ENCODE measurements at places on chromosomes 16 and 17.
A peak's percentile ranks its signal among the peaks of the same experiment; 100 is the strongest.

- DNase-seq, result no peak
These were observed 7.1 kb downstream of the GCGR start for GRCh38 chr17:81810892-81811704.

DNA sequence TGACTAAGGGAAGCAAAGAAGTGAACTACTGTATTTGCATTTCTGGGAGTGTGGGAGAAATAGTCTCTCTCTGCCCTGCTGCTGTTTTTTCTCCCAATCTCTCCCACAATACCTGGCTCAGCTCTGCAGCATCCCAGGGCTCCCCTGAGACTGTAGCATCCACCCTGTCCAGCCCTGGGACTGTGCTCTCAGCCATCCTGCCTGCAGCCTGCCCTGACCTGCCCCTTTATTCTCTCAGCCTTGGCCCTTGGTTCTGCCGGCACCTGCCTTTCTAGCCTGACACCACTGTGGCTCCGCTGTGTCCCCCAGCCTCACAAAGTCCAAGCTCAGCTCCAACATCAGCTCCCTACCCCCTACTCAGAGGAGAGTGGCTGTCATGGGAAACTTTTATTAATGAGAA, 1.9 kb downstream of the PDILT start:
- DNase-seq, result no peak

DNA sequence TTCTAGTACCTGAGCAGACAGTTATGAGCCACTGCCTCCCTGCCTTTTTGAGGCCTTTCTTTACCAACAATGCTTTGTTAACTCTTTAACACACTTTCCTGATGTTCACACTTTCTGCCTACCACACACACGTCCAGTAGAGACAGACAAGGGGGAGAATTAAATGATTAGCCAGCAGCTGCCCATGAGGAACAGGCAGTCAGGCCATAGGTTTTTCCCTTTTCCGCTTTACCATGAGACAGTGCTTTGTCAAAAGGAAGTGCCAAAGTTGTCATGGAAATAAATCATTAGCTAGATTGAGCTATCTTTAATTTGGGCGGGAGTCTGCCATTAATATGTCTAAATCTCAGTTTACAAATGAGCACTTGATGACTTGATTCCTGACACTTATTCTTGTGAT, 102.1 kb downstream of the PITPNC1 start:
- no peak for DNase-seq

DNA sequence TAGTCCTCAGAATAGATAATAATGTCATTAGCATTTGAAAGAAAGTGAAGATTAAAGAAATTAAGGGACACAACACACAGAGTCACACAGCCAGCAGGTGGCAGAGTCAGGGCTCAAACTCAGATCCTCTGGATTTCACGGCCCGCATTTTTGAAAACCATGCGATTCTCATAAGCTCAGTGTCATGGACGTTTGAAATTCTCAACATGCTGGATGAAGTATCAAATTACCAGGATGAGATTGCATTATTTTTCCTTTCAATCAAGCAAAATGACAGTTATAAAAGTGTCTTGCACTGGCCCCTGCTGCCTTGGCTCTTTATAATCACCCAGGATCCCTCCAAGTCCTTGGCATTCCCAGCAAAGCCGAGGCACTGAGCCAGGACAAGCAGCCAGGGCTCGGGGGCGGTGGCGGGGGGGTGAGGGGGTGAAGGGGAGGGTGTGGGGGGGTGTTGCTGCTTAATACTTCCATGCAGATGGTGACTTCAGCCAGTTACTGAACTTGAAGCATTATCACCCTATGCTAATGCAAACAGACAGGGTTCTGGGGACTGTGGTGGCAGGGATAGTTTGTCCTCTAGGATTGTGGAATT, 6.6 kb upstream of the BMERB1 start:
- peak; percentile 67 for DNase-seq

GRCh38 chr17:39174920-39175694, 9.1 kb upstream of the ARL5C start:
- DNase-seq, result peak; percentile 73

DNA sequence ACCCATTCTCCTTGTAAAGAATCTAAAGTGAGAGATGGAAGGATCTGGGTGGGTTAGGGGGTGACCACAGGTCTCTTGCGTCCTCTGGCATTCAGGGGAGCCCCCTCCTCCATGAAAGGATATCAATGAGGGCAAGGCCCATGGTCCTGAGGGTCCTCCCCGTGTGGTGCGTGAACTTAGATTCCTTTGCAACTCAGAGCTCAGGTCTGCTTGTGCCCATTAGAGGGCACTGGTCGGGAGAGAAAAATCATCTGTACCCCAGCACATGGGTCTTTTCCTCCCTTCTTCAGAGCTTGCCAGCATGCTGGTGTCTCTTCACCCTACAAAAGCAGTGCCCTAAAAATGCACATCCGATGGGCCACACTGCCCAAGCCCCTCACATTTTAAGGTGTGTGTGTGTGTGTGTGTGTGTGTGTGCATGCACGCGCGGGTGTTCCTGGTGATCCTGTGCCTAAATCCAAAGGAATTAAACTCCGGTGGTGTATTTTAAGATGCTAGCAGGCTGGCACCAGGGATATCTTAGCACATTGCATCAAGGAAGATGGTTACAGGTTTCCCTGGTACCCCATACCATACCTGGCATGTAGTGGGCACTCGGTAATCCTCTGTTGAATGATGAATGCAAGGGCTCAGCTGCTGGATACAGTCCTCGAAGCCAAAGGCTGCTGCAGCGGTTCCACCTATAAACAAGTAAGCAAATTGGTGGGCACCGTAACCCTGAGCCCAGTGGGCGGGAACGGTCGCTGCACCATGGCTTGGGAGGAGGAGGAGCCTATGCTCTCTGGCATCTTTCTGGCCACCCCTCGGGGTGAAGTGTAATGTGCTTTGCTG, 4.7 kb downstream of the C1QTNF1 start:
- DNase-seq, result no peak

GRCh38 chr17:32878211-32878610, 1.3 kb upstream of the MYO1D start:
- no peak for DNase-seq

GRCh38 chr17:67636834-67637520, 80.8 kb upstream of the NOL11 start:
- DNase-seq, result no peak

- DNase-seq, result no peak
These were observed 498 bp upstream of the PLEKHG4 start for GRCh38 chr16:67278773-67279295.

GRCh38 chr16:47016700-47017133, 43.2 kb upstream of the DNAJA2 start:
- DNase-seq, result no peak

GRCh38 chr17:76469991-76470739, 2.8 kb downstream of the AANAT start:
- no peak for DNase-seq

DNA sequence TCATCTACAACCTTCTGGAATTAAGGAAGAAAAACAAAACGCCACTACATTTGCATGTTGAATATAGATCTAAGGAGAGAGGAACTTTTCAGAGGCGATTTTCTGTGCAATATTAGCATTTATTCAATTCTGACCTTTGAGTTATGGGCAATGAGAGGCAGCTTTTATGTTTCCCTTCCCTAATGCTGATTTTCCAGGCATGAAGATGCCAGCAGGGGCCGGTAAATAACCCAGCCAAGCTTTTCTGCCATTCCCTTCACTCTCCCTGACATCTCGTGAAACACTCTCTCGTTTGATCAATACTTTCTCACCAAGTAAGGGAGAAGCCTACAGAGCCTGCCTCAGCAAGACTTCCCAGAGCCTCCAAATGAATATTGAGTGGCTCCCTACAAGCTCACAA, 470.5 kb upstream of the GOT2 start:
- DNase-seq, result no peak

GRCh38 chr17:29165800-29166506, 14.2 kb downstream of the MYO18A start:
- DNase-seq, result no peak

GRCh38 chr17:4766201-4766600, 5.5 kb upstream of the TM4SF5 start:
- no peak for DNase-seq

- no peak for DNase-seq
These were observed 2.1 kb downstream of the MT1X start for GRCh38 chr16:56684256-56684925.

DNA sequence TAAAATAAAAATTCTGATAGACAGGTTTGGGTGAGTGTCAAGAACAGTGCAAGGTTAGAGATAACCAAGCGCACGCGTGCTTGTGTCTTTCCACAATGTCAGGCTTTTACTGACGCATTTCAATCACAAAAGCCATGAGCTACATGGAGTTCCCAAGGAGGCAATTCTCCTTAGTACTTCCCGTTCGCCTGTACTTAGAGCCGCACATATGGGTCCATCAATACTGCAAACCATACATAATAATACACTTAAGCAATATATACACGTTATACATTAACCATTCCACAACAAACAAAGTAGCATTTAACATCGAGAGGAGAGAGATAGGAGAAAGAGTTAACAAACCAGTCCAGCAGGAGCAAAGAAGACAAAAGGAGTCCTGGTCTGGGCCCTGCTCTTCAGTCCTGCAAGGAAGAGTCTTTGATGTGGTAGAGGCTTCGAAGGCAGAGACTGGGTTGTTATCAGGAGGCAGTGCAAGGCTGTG, 11.9 kb upstream of the GPRC5C start:
- DNase-seq, result no peak

- DNase-seq, result no peak
These were observed 3.1 kb upstream of the PSMB10 start for GRCh38 chr16:67939507-67940445.

DNA sequence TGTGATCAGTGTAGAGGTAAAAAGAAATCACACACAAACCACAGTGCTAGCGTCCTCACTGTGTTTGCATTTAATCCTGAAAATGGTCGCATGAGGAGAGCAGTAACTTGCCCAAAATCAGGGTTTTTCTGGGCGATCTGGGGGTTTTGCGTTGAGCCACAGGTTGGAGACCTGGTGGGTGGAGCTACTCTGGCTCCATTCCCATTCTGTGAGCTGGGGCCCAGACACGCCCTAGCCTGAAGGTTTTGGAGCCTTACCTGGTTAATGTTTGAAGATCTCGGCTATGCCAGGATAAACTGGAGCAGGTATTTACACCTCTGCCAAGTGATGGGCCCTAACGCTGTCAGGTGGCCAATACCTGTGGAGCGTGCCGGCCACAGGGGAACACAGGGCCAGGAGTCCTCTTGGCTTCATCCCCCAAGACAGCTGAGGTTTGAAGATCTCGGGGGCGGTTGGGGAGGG, 48.4 kb downstream of the MPRIP start:
- no peak for DNase-seq

DNA sequence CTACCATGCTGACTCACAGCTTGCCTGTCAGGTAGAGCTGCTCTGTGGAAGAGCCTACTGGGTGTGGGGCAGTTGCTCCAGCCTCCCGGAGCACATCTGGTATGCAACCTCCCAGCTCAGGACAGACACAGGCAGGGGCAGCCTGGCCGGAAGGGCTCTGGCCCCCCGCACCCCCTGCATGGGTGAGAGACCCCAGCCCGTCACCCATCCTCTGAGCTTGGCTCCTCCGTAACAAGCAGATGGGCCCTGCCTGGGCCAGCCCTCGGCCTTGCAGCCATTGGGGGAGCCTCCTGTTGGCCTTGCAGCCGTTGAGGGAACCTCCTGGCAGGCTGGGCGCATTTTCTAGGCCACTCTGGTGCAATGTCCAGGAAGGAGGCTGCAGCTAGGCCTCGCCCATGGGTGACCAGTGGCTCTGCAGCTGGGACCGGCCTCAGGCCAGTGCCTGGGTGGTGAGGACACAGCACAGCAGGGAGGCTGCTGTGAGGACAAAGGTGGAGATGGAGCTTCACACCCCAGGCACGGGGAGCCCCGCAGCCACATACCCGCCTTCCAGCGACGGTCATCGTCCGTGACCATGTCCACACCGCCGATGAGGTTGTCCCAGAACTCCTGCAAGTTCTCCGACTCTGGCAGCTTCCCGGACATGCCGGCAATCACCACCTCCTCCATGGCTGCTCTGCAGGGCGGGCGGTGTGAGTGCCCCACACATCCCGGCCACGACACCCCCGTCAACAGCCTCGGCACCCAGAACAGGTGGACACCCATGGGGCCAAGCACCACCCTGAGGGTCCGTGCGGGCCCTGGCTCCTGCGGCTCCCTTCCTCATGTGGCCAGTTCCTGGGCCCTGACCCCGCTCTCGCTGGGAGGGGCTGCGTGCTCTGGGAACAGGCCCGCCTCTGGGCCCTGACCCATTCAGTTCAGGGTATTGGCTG, 2.0 kb downstream of the FASN start:
- DNase-seq, result peak; percentile 42

- DNase-seq, result no peak
These were observed 212.1 kb downstream of the MAF start for GRCh38 chr16:79388396-79388795.

DNA sequence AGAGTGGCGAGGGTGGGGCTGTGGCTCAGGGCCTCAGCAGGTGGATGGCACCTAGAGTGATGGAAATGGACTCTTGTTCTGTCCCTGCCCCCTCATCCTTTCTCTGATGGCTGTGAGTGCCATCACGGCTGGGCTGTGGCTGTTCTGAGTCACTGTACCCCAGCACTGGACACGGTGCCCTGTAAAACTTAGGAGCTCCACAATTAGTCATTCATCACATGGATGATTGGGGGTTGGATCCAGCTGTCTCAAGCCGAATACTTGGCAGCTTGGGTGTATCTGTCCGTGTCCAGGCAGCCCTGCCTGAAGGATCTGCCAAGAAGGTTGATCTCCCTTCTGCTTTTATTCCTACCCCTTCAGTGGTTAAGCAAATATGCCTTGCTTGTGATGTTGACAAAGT, 295.5 kb upstream of the EEF2KMT start:
- DNase-seq, result no peak

DNA sequence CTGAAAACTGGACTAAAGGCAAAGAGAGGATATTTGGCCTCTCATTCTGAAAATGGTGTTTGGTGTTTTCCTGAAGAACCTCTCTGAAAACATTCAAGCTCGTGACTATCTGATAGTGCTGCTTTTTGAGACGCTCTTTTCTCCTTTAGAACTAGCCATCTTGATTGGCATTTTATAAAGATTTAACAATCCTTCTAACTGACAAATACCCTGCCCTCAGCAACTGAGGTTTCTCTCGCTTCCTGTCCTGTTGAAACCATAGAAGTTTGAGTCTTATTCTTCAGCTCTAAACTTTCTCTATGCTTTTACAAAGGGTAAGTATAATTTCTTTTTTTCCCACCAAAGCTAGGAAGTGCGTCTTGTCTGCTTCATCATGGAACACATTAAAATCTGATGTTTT, 13.3 kb downstream of the CNEP1R1 start:
- no peak for DNase-seq

DNA sequence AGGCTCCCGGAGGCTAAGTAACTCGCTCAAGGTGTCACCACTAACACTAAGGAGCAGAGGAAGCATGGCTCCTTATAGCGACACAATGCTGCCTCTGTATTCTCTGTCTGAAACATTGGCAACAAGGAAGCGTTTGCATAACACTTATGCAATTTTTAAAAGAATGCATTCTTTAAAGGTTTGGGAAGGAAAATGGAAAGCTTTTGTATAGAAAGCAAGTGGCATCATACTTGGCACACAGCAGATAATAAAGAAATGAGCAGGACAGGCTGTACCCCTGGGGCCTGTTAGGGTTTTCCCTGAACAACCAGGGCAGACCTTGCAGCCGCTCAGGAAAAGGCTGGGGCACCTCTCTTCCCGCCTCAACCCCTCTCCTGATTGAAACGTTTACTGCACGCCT, 36.9 kb downstream of the PPL start:
- DNase-seq, result no peak

- no peak for DNase-seq
These were observed 3.0 kb downstream of the CDH11 start for GRCh38 chr16:65118871-65119270.

GRCh38 chr17:42456223-42457106, 2.2 kb upstream of the ATP6V0A1 start:
- DNase-seq, result no peak

GRCh38 chr17:62780951-62781350, 27.2 kb downstream of the MARCHF10 start:
- no peak for DNase-seq

- no peak for DNase-seq
These were observed 11.2 kb downstream of the PIK3R5 start for GRCh38 chr17:8954339-8954738.
